ENCODE measurements at places on chromosomes 12 and 14. TPM values are rescaled to one million over a fixed set of nuclear protein-coding genes. Genes with fewer than 3 reads are reported as not detected.

DNA sequence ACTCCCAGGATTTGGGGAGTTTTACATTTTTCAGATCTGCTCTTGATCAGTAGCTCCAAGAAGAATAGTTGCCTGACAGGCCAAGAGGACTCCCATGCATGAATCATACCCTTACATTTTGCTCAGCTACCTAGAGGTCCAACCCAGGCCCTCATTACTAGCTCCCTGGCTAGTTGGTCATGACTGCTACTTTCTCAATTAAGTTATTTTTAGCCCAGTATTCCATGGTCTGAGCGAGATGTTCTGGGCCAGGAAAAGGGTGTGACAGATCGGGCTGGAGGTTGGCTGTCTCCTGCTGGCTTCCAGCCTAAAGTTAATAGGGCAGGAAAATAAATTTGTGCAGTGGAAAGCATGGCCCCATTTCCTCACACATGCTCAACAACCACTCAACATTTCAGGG lies 379.2 kb downstream of the GRIN2B start:
- no peak for DNase-seq

DNA sequence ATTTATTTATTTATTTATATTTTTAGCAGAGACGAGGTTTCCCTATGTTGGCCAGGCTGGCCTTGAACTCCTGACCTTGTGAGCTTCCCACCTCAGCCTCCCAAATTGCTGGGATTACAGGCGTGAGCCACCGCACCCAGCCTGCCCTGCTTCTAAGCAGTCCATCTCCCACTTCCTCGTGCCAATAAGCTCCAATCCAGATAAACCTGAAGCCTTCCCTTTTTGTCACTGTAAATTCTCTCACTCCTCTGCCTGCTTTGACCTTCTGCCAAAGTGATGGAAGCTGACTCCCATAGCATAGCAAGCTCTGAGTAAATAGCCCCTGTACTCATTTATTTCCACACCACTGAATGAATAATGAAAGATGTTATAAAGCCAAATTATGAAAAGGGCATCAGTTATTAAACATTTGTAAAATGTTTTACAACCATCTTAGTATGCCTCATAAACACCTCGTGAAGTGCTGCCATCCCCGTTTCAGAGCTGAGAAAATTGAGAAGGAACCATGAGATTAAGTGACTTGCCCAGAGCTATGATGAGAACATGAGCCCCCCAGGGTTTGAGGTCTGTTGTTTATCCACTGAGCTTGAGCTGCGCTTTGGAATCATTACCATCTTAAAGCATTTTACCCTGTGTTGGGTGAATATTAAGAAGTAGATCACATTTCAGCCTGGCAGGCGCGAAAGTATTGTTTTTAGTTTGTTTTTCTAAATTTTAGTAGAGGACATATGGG lies 30.4 kb downstream of the MANSC1 start:
- peak; percentile 33 for DNase-seq

GRCh38 chr12:87953256-87953860 lies 75.8 kb downstream of the C12orf50 start:
- DNase-seq = peak; percentile 68

- no peak for DNase-seq
These were observed 1408.4 kb upstream of the TMEM132C start for GRCh38 chr12:126858560-126858959.

The COX8C gene
- total RNA-seq = not detected

The SYCP3 gene
- not detected for total RNA-seq

DNA sequence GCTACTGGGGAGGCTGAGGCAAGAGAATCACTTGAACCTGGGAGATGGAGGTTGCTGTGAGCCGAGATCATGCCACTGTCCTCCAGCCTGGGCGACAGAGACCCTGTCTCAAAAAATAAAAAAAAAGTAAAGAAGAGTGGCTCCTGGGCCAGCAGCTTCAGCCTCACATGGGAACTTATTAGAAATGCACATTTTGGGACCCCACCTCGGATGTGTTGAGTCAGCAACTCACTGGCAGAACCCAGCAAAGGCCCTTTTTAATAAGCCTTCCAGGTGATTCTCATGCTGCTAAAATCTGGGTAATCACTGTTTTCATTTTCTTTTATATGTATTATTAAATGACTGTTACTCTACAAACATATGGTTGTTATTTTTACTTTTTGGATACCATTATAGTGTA lies 41.6 kb downstream of the TBK1 start:
- no peak for DNase-seq
